ENCODE measurements at places on chromosomes 5 and 9.
A peak's percentile ranks its signal among the peaks of the same experiment; 100 is the strongest.

DNA sequence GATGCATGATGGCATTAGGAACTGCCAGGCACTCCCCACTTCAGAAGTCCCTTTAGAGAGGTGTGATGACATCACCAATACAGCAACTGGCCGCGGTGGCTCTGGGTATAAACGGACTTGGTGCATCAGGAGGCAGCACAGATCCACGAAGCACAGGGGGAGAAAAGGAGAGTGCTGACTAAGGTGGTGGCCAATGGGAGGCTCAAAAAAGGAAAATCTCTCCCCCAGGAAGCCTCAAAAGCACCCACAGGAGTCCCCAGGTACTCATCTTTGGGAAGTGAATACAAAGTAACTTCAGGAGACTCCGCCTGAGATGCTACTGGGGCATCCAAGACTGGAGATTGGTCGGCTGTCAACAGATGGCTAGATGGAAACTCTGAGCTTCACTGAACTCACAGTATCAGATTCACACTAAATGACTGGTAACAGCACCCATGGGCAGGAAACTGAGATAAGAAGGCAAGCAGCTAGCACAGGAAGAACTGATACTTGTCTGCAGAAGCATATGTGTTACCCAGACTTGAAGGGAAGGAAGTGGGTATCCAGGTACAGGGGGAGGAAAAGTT is 7.6 kb downstream of the TTC39B start:
- no peak for DNase-seq

- no peak for DNase-seq
These were observed 302.4 kb upstream of the PANK3 start for GRCh38 chr5:168881427-168882149.

- DNase-seq = peak; percentile 85
These were observed 2.5 kb upstream of the HNRNPAB start for GRCh38 chr5:178201927-178202235.

- peak; percentile 64 for DNase-seq
These were observed 113.4 kb downstream of the ST8SIA4 start for GRCh38 chr5:100789694-100790093.

- DNase-seq = no peak
These were observed 412.0 kb downstream of the ACTL7B start for GRCh38 chr9:108443741-108444140.

- no peak for DNase-seq
These were observed 188.2 kb downstream of the DMRT2 start for GRCh38 chr9:1238407-1238806.

- no peak for DNase-seq
These were observed 1269.2 kb downstream of the EFNA5 start for GRCh38 chr5:106401561-106401960.

DNA sequence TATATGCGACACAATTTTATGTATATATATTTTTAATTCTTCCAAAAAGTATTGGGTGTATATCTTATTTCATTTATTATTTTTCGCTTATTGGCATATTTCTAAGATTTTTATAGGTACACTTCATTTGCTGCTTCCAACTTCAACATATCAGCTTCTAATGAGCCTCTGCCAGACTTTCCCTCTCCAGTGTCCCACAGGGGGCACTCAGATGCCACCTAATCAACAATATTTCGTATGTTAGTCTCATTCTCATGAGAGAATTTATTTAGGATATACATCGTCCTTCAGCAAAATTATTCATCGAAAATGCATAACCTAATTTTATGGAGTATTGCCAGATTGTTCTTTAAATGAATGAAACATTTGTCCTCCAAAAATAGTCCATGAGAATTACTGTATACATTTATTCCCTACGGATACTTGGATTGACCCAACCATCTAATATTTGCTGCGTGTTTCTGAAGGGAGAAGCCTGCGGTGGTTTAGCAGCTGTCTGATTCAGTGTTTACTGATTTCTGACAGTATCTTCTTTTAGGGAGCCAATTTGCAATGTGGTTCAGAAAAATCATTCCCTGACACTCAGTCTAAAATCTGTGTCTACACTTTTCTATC is 100.6 kb upstream of the SELENOP start:
- peak; percentile 37 for DNase-seq

DNA sequence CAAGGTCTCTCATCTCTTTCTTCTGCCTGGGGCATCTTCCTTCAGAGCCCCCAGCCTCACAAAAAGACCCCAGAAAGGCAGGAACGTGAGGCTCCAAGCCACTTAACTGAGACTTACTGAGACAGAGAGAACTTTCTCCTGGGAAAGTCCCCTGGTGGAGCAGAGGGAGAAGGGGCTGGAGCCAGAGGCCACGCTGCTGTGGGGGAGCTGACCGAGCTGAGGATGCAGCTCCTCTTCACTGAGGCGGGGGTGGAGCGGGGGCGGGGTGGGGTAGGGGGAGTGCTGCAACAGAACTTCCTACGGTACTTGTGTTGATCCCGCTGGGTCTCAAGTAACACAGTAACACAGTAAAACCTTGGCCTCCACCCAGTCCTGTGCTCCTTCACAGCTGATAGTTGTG is 204.0 kb downstream of the FSTL4 start:
- DNase-seq = no peak

DNA sequence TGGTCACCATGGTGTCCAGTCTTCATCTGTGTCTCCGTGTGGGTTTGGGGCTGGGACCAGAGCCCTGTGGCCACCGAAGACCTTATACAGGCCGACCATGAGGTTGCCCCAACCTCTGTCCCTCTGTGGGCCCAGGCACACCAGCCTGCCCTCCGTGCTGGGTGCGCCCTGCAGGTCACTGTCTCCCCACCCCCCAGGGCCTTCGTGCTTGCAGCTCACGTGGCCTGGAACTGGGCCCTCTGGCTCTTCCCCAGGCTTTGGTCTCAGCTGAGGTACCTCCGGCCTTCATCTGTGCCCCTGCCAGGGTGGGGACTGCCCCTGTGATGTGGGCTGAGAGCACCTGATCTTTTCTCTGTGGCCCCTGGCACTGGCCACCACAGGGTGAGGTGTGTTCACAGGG is 92.1 kb downstream of the RXRA start:
- DNase-seq = no peak

DNA sequence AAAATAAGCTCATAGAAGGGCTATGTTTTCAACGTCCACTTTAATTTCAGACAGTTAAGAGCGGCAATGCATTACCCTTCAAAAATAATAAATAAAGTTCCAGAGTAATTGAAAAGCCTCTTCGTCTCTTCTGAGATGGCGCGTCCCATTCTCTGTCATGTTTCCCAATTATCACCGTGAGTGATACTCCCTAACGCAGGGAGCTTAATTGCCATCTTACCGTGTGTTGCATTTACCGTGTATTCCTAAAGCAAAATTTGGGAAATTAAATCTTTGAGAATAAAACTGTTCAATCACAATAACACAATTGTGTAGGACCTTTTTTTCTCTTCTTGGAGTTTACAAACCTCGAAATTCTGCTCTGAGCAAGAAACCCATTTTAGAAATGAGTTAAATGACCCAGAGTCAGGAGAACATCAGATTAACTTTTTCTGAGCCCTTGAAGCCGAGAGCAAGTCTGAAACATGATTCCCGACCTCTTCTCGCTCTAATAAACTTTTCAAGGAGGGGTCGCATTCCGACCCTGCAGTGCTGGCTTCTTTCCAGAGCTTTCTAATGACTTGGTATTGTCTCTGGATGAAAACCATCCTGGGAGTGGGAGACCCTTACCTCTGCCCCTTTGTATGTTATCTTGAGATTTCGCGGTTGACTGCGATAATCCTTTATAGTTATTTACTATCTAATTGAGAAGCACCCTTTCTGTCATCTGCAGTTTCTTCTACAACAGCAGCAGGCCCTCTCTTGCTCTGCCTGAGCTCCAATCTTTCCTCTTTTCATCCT is 251.5 kb downstream of the FSTL4 start:
- DNase-seq = no peak

GRCh38 chr5:3006526-3006925 is 255.0 kb upstream of the IRX2 start:
- no peak for DNase-seq

GRCh38 chr5:138138949-138139780 is at the start of gene NME5:
NME5 (minus strand) TSS chr5:138139428; CDS start chr5:138138780, 648 bp downstream.
- peak; percentile 6 for DNase-seq

GRCh38 chr5:94833851-94834250 is 215.4 kb downstream of the SLF1 start:
- DNase-seq = no peak

All from MV-4-11 (cell line).